Cardiac atrium fibroblast (primary cell): ENCODE measurements at places on chromosomes 6 and 20. TPM values are rescaled to one million over a fixed set of nuclear protein-coding genes. Genes with fewer than 3 reads are reported as not detected.

Gene DUSP22
- total RNA-seq: 10.1 and 16.0 TPM in 2 replicates

Gene ACTL10
- 2.4 and 4.5 TPM in 2 replicates for total RNA-seq

Gene MMP24
- 0.16 and 0.18 TPM in 2 replicates for total RNA-seq

Gene SLC52A3
- total RNA-seq: not detected in 2 replicates

Gene SYCP2
- total RNA-seq: 0.18 and 0.32 TPM in 2 replicates

Gene DYNLT2
- 0.16 TPM in 1 of 2 replicates, not detected in the other for total RNA-seq

Gene RGS17
- total RNA-seq: 1.8 and 4.0 TPM in 2 replicates

Gene EGFL8
- 0.97 and 7.2 TPM in 2 replicates for total RNA-seq

Gene GZF1
- total RNA-seq: 8.1 and 9.4 TPM in 2 replicates

Gene TGM3
- total RNA-seq: not detected in 2 replicates

Gene SCGN
- not detected in 2 replicates for total RNA-seq

Gene CST2
- 0.16 TPM in 1 of 2 replicates, not detected in the other for total RNA-seq

Gene HSD17B8
- total RNA-seq: 3.1 and 9.0 TPM in 2 replicates

Gene GABRR1
- total RNA-seq: not detected in 2 replicates

Gene CAP2
- total RNA-seq: 4.7 TPM in 2 replicates

Gene BPIFB3
- not detected in 2 replicates for total RNA-seq

Gene RBPJL
- not detected in 2 replicates for total RNA-seq

Gene EYA2
- 3.6 and 4.2 TPM in 2 replicates for total RNA-seq

Gene RAET1L
- total RNA-seq: not detected in 2 replicates

Gene SIRPA
- 11.7 and 20.1 TPM in 2 replicates for total RNA-seq

Gene PLAGL1
- total RNA-seq: 51.2 and 52.4 TPM in 2 replicates

Gene HMGA1
- total RNA-seq: 69.5 and 100 TPM in 2 replicates

Gene SUMO4
- 0.16 TPM in 1 of 2 replicates, not detected in the other for total RNA-seq

Gene DTNBP1
- total RNA-seq: 2.4 and 8.8 TPM in 2 replicates

Gene SAMD3
- total RNA-seq: not detected in 2 replicates

Gene BPIFB2
- total RNA-seq: not detected in 2 replicates

Gene C20orf202
- not detected in 2 replicates for total RNA-seq

Gene DDX43
- total RNA-seq: 0.81 and 1.1 TPM in 2 replicates

Gene LY86
- total RNA-seq: not detected in 2 replicates

Gene DDO
- total RNA-seq: 0.16 TPM in 1 of 2 replicates, not detected in the other

Gene GSTA3
- not detected in 2 replicates for total RNA-seq

Gene NMBR
- not detected in 2 replicates for total RNA-seq

Gene PLN
- total RNA-seq: not detected in 2 replicates

Gene SPDEF
- total RNA-seq: not detected in 2 replicates

Gene BEND3
- 0.90 and 1.1 TPM in 2 replicates for total RNA-seq
